Memory B cell (primary cell): ENCODE measurements at places on chromosomes 2 and 18.

DNA sequence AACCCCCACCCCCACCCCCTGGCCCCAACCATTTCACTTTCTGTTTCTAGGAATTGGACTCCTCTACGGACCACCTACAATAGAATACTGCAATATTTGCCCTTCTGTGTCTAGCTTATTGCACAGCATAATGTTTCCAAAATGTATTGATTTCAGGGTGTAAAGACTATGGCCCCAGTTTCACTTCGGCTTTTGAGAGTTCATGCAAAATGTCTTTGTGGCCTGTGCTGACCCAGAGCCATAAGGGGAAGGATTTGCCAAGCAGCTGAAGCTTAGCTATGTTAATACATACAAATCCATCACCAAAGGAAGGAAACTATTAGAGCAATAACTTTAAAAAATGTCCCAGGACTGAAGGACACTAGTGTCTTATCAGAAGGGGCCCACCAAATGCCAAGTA, 11.2 kb upstream of the ATP9B start:
- peak; percentile 15 for DNase-seq

DNA sequence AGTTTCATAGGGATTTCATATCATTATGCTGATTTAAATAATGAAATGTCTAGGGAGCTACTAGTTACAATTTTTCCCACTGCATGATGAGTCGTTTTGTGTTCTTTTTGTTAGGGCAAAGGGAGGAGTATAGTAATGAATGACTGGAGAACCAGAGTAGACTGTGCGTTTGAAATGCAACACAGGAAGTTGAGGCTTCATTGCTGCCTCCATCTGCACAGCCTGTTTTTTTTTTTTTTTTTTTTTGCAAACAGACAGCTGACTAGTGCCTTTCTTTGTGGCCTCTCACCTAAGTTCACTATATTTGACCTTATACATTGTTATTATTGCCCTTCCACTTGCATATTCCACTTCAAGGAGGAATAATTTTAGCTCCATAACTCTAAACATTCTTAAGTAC, 286.7 kb upstream of the LRRTM1 start:
- no peak for DNase-seq

GRCh38 chr2:43218702-43219382, 7.6 kb downstream of the ZFP36L2 start:
- peak; percentile 57 for DNase-seq

DNA sequence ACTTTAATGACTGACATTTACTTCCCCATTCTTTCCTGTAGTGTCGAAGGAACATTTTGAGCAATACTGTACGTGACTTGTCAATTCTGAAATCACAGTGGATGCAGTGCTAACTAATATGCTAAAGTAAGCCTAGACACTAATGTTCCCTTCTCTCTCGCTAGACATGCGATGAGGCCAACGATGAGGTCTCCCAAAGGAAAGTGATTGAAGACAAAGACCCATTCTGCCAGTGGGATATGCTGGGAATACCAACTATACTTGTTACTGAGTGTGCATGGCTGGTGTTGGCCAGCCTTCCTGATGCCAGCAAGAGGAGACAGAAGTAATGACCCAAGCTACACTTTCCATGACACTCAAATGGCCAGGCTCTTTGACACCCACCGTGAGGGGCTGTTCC, 2.5 kb upstream of the SERPINE2 start:
- DNase-seq, result no peak

DNA sequence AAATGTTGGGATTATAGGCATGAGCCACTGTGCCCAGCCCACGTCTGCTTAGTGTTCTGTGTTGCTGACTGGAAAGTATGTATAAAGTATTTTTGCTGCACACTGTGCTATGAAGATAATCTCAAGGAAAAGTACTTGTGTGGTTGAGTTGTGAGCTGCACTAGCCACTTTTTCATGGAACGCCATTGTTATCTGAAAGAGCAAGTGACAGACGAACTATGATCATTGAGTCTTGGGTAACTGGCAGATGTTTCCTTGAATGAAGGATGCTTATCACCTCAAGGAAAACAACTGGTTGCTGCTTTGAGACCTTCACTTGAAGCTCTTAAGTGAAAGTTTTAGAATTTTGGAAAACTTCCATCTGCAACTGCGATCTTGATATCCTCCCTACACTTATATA, 82.2 kb upstream of the KCTD1 start:
- no peak for DNase-seq
